MV-4-11 (cell line): ENCODE measurements at places on chromosomes 4 and X.

- no peak for DNase-seq
Observed at GRCh38 chr4:37981844-37982720, 21.9 kb downstream of the PTTG2 start.

GRCh38 chr4:139299536-139299935 is 1.8 kb upstream of the NAA15 start:
- no peak for DNase-seq

DNA sequence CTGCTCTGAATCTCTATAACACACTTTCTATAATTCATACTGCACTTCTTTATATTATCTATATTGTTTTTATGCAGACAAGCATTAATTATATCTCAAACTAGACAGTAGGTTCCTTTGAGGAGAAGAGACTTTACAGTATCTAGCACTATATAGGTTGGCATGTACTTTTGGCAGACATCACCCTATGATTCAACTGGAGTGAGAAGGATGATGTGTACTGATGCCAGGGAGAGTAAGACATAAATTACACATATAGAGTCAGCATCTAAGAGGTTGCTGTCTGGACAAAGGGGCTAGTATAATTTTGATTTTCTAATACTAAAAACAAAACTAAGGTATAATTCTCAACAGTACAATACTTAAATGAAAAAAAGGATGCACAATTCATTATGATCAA is 5.1 kb upstream of the RBM41 start:
- DNase-seq = no peak

GRCh38 chrX:71604141-71604540 is 14.2 kb downstream of the CXCR3 start:
- DNase-seq = no peak

DNA sequence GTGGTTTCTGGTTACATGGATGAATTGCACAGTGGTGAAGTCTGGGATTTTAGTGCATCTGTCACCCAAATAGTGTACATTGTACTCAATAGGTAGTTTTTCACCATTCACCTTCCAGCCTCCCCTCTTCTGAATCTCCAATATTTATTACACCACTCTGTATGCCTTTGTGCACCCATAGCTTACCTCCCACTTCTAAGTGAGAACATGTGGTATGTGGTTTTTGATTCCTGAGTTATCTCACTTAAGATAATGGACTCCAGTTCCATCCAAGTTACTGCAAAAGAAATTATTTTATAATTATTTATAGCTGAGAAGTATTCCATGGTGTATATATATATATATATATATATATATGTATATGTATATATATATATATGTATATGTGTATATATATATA is 155.8 kb downstream of the HHIP start:
- no peak for DNase-seq

- DNase-seq = no peak
Observed at GRCh38 chrX:11944501-11944900, 186.5 kb downstream of the MSL3 start.

- no peak for DNase-seq
Observed at GRCh38 chr4:74357965-74358364, 7.0 kb upstream of the EREG start.
